ENCODE measurements at places on chromosomes 5 and 9. TPM values are rescaled to one million over a fixed set of nuclear protein-coding genes. Genes with fewer than 3 reads are reported as not detected.

Gene ADAMTSL1
- total RNA-seq: 10.4 TPM

Gene F12
- 5.1 TPM for total RNA-seq

Gene FXN
- 13.0 TPM for total RNA-seq

Gene CKS2
- 630 TPM for total RNA-seq

Gene PCDHA12
- total RNA-seq: not detected

Gene SCGB3A2
- total RNA-seq: not detected

Gene CLIC3
- total RNA-seq: 16.5 TPM

Gene CDHR2
- total RNA-seq: not detected

Measured in mesangial cell (primary cell).